H9 (cell line): ENCODE measurements at places on chromosomes 3 and 15.

DNA sequence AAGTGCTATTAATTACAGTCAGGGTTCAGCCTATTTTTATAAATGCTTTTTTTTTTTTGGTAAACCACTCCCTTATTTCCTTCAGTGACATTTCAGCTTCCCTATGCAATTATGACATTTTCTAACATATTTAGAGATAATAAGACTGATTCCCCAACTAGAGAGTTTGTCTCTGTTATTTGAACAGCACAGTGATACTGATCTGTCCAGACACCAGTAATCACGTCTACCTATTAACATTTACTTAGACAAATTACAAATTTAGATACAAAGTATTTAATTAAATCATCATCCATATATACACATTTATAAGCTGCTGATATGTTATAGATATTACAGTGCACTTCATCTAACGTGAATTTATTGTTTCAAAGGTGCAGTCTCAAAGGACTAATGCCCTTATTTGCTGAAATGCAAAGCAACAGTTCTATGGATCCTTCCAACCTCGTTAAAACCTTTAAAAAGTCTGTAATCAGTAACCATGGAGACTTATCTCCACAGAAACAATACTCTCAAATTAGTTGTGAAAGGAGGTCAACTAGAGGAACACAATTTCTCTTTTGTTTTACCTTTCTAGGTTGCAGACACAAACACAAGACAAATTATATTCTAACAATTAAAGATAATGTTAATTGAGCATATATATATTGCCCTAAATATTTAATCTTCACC, 1531.1 kb downstream of the SI start:
- no peak overlapping the region for H3K27ac ChIP-seq
- no peak overlapping the region for H3K4me3 ChIP-seq
- no peaks in the 10 kb centered on the region for H3K4me1 ChIP-seq
- no peaks in the 10 kb centered on the region for H3K27me3 ChIP-seq
- no peaks in the 10 kb centered on the region; the same call in 1 of the 2 replicates for H3K36me3 ChIP-seq

DNA sequence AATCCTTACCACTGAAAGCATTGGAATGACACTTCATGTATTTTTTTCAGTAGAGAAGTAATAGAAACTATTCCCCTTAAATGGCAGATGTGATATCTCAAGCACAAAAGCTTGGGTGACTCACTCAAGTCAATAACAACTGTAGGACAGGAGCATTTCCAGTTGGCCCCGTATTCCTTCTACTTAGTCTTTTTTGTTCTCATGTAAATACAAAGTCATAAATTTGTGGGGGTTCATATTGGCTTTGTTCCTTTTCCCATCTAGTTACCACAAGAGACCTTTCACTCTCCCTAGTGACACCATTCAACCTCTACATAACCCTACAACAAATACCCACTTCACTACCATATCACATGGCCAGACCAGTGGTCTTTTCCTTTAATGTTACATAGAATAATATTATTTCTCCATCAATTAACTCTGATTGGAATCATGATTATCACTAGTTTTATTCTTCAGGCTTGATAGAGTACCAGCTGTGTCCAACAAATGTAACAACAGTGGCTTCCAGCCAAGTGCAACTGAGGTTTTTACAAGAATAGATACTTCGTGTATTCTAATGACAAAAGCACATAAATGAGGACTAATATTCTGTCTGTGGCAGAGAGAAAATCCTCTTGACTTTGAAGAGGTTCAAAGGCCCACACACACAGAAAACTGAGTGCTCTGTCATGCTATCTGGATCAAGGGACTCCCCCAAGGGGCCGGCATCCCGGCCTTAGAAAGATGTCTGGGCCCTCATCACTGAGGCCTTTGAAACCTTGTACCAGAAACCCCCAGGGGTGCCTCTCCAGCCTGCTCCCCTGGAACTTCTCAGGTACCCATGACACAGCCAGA, 94.0 kb upstream of the THBS1 start:
- no peaks in the 10 kb centered on the region for H3K4me1 ChIP-seq
- no peaks in the 10 kb centered on the region for H3K36me3 ChIP-seq
- H3K27ac ChIP-seq = no peak overlapping the region
- H3K4me3 ChIP-seq = no peak overlapping the region

GRCh38 chr15:23403550-23403949, 43.5 kb downstream of the GOLGA6L2 start:
- H3K4me1 ChIP-seq = no peaks in the 10 kb centered on the region
- no peak overlapping the region for H3K4me3 ChIP-seq
- no peak overlapping the region for H3K27ac ChIP-seq
- H3K36me3 ChIP-seq = peaks cover 1% of the 10 kb centered on the region
- no peak for DNase-seq
- H3K27me3 ChIP-seq = no peaks in the 10 kb centered on the region

DNA sequence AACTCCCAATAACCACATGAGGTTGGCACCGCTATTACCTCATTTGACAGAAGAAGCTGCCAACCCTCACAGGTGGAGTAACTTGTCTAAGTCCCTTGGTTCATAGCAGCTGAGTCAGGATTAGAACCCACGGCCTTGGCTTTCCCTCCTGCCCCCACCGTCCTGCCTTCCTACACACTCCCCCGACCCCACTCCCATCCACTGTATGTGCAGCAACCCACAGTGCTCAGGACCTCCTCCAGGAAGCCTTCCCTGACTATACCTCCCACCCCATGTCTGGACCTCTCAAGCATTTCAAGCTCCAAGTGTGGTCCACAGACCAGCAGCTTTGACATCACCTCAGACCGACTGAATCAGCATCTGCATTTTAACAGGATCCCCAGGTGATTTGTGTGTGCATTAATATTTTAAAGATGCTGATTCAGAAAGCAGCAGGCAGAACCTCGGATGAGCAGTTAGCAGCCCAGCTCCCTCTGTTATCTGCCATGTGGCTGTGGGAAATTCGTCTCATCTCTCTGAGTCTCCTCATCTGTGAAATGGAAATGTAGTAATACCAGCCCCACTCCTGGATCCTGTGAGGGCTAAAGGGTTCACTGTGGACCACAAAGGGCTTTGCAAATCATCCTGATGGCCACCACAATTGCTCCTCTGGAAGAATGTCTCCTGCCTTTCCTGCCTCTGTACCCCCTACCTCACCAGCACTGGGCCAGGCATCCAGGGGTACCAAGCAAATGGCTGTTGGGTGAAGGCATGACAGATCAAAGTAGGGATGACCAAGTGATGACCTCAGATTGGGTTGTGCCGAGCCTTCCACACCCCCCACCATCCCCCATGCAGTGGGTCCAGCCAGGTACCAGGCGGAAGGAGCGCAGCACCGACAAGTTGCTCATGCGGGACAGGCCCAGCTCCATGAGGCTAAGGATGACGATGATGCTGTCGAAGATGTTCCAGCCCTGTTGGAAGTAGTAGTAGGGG, 62.7 kb downstream of the SCN5A start:
- no peak overlapping the region for H3K27ac ChIP-seq
- H3K36me3 ChIP-seq = no peaks in the 10 kb centered on the region
- H3K4me3 ChIP-seq = no peak overlapping the region
- no peaks in the 10 kb centered on the region for H3K27me3 ChIP-seq

- H3K27me3 ChIP-seq = no peaks in the 10 kb centered on the region
- peaks cover 3% of the 10 kb centered on the region; the same call in 1 of the 2 replicates for H3K36me3 ChIP-seq
- peak; percentile 94 for DNase-seq
- 0 out of 3 replicates have a peak overlapping the region, but pooled peaks have one; percentile 22 for H3K4me3 ChIP-seq
These were observed 24.8 kb downstream of the SHF start for GRCh38 chr15:45162771-45163507.

DNA sequence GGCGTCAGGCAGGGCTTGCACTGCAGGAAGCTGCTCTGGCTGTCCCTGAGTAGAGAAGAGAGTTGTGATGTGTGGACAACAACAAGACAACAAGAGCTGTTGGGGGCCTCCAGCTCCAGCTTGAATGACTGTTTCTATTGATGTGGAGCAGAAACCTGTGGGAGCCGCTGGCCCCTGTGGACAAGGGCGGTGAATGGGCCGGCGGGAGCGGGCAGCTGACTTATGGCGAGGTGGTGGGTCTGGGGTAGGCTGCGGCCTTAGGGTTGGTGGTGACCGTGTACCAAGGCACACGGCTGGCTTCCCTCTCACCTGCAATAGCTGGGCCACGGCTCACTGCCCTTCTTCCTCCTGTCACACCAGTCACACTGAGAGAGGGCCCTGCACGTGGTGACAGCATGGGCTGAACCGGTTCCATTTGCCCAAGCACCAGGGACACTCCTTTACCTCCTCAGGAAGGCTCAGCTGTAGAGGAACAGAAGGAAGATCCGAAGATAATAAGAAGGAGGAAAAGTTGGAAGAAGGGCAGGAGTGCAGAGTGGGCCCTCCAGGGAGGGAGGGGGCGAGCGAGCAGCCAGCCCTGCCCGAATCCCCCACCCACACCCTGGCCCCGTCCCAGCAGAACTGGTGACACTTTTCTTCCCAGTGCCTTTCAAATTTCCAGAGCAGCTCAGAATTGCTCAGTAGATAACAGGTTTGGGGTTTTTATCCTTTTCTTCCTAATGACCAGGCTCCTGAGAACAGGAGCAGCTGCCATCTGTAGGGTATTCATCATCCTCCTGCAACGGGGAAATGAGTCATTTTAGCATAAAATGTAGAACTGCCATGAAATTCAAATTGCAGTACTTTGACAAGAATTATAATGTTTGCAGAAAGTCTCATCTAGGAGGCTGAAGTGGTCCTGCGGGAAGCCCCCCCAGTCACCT, 136.9 kb downstream of the TJP1 start:
- DNase-seq = no peak
- H3K4me3 ChIP-seq = no peak overlapping the region
- H3K36me3 ChIP-seq = no peaks in the 10 kb centered on the region
- H3K27ac ChIP-seq = no peak overlapping the region
